ENCODE measurements at places on chromosomes 7 and 10.

GRCh38 chr7:28778786-28779185, 179.3 kb downstream of the TRIL start:
- no peak for DNase-seq

- DNase-seq = no peak
These were observed 56.7 kb downstream of the BMPR1A start for GRCh38 chr10:86813101-86813500.

GRCh38 chr10:73899423-73899822, 11.5 kb upstream of the PLAU start:
- DNase-seq = no peak

- peak; percentile 11 for DNase-seq
These were observed 25.0 kb downstream of the VTI1A start for GRCh38 chr10:112471878-112472487.

- DNase-seq = peak; percentile 74
These were observed 221.7 kb downstream of the PHTF2 start for GRCh38 chr7:78020136-78020873.

- no peak for DNase-seq
These were observed 45.2 kb upstream of the EXOC4 start for GRCh38 chr7:133207687-133208086.

- DNase-seq = no peak
These were observed 2.0 kb downstream of the STK32C start for GRCh38 chr10:132305654-132306342.

DNA sequence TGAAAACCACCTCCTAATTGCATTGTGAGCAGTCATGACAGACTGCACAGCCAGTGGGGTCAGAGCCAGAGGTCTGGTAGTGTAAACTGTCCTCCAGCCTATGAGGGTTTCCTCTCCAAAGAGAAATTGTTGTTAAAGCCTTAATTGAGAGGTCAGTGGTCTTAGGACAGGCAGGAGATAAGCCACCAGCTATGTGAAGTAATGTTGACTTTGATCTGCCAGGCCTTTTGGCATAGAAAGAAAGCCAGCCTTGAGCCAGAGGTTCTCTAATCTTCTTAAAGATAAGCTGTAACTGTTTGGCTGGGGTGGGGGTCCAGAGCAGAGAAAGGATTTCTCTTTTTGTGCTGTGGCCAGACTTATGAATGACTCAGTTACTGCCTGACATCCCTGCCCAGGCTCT, 248.4 kb downstream of the WDR11 start:
- no peak for DNase-seq

DNA sequence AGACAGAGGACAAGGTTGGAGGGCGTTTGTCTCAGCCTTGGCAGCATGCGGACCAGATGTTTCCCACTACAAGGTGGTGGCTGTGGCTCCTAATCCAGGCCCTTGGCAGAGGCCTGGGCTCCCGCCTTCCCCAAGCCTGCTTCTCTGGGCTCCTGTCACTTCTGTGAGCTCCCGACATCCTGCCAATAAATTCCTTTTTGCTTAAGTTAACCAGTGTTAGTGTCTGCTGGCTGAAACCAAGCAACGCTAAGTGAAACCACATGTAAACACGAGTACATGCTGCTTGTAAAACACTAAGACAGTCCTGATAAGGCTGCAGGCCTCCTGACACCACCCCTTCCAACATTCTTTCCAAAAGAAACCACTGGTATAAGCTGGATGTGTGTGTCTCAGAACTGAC, 263.6 kb upstream of the ZMIZ1 start:
- DNase-seq = no peak

DNA sequence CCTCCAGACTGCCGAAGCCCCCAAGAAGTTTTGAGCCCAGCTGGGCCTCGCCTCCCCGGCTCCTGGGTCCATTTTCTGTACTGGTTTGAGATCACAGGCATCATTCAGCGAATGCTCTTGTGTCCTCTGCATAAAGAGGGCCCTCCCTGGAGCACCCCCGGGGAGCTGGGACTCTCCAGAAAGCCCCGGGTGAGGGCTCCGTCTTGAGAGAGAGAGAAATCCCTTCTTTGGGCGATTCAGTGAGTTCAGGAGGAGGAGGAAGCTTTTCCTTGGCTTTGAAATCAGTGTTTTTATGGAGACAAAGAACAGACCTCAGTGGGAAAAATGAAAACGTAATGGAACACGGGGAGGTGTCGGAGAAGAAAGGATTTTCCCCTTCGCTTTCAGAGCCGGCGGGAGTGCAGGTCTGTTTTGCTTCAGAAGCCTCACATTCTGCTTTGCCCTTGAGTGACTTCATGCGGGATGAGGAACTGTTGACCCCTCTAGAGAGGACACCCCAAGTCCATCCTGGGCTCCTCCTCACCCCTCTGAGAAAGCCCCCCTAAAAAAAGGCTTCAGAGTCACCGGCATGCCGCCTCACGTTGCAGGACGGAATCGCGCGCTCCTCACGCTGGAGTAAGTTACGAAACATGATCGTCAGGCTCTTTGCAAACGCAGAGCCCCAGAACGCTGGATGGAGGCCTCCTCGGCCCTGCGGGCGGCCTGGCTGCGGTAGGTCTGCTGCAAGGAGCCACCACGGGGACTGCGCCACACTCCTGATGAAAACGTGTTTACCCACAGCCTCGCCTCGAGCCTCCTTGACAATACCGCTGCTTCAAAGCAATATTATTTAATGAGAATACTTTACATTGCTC, 8.5 kb upstream of the AP5Z1 start:
- DNase-seq = no peak

- no peak for DNase-seq
These were observed 201.9 kb downstream of the BMPER start for GRCh38 chr7:34107276-34107675.

GRCh38 chr7:47418601-47419309, 163.2 kb downstream of the TNS3 start:
- DNase-seq = no peak

DNA sequence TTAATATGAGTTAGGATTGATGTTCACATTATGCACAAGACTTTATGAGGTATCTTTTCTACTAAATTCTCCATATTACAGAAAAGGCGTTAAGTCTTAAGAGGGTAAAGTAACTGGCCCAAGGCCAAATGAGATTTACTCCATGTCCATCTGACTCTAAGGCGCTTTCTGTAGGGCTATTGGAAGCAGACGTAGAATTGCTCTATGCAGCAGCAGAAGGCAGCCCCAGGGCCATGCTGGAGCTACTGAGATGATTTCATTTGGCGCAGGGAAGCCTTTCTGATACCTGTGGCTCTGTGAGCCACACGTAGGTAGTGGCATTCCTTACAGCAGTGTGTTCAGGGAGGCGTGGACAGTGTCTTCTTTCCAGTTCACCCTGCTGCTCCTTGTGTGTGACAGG, 133.1 kb downstream of the SH2D4B start:
- DNase-seq = no peak

DNA sequence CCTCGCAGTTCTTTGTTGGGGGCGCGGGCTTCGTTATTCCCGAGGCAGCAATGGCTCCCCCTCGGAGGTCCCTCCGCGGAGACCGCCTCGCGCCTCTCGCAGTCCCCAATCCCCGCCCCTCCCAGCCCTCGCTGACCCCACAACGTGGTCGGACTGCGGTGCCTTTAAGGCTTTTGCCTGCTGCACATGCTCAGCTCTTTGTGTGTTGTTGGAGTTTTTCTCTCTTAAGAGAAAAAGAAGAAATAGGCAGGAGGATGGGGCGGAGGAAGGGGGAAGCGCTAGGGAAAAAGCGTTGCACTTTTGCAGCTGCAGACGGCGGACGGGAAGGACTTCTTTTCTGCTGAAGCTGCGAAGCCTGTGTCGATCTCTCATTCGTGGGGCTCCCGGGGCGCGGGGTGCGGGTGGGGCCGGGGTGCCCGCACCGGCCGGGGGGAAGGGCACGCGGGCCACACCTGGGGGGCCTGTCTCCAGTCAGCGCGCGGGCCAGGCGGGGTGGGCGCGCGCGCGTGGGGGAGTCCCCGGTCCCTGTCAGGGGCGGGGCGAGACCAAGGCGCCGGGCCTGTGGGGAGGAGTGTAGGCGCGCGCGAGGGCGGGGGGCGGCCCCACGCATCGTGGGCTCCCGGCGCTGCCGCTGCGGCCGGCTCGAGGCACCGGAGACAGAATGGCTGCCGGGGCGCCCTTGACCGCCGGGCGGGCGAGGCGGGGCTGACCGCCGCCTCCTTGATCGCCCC, 445 bp upstream of the ATRNL1 start:
- peak; percentile 65 for DNase-seq

GRCh38 chr7:50308532-50309385, 4.2 kb downstream of the IKZF1 start:
- DNase-seq = no peak

- DNase-seq = no peak
These were observed 67.5 kb upstream of the INSIG1 start for GRCh38 chr7:155230169-155230593.

GRCh38 chr7:44693641-44694313, 54.9 kb upstream of the ZMIZ2 start:
- no peak for DNase-seq

DNA sequence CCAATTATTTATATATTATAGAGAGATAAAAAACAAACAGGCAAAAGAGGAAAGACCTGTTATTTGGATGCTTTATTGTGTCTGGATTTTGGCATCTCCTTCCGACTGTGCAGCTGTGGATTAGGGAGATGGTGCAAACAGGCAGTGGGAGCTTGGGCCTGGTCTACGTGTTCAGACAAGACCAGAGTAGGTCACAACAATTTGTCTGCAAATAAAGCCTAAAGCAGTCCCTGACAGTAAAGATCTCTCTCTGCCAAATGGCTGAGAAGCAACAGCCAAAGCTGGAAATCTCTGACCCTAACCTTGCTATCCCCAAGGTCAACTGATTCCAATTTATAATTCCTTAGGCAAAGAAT, 82.0 kb downstream of the ABLIM1 start:
- no peak for DNase-seq

DNA sequence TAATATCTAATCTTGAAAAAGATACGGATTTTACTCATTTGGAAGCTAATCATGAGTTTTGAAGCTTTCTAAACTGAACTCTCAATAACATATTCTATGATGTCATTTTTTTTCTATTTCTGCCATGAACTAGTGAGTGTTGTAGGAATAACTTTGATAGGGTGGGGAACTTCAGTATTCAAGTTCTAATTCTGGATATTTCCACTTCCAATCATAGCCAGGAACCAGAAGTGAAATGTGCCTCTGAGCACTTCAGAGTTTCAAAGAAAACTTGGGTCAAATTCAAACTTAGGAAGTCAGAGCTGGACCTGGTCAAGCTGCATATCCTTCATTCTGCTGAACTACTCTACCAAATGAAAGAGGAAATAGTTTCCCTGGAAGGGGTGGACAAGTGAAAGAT, 847 bp downstream of the AGMO start:
- DNase-seq = no peak

DNA sequence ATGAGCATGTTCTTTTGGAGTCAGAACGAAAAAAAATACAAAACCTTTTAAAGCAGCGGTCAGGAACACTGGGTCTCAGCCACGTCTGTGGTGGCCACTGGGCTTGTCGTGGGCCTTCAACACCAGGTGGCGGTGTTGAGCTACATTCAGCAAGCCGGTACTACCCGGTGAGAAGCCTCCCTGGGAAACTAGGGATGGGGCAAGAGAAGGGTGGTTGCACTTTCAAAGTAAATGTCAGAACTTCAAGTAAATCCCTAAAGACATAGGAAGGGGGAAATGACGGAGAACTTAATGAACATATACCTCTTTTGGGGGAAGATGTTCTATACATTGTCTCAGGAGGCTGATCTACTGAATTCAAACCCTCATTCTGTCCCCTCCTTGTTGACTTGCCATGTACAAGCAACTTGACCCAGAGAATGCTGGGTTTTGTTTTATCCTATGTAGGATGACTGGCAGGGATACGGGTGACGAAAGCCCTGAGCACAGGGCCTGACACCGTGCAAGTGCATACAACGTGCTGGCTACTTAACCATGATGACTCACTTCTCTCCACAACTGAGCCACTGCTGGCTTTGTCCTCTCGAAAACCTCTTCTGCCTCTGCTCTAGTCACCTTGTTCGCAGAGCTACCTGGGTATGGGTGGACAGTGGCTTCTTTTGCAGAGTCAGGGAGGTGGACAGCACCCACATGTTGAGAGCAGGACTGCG, 49.0 kb upstream of the BAMBI start:
- DNase-seq = peak; percentile 23

DNA sequence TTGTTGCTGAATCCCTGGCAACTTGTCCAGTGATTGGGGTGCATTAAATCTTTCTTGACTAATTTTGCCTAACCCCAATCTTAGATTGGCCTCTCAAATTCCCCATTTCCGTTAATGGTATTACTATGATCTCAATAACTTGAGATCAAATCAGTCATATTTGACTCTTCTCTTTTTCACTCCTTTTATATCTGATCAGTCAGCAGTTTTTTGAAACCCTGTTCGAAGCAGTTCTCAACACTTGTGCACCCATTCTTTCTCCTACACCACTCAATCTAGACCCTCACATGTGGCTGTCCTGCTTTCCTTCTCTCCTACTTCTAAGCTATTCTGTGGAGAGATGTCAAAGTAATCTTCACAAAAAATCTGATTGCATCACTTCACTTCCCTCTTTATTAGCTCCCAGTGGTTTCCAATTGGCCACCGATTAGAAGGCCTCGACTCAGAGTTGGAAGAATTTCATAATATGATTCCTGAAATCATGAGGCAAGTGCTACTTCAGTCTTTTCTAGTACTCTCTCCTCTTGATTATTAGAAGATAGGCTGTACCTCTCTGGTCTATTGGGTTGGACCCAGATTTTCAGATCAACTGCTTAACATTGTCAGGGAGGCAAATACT, 128.9 kb downstream of the ZNF365 start:
- DNase-seq = no peak

DNA sequence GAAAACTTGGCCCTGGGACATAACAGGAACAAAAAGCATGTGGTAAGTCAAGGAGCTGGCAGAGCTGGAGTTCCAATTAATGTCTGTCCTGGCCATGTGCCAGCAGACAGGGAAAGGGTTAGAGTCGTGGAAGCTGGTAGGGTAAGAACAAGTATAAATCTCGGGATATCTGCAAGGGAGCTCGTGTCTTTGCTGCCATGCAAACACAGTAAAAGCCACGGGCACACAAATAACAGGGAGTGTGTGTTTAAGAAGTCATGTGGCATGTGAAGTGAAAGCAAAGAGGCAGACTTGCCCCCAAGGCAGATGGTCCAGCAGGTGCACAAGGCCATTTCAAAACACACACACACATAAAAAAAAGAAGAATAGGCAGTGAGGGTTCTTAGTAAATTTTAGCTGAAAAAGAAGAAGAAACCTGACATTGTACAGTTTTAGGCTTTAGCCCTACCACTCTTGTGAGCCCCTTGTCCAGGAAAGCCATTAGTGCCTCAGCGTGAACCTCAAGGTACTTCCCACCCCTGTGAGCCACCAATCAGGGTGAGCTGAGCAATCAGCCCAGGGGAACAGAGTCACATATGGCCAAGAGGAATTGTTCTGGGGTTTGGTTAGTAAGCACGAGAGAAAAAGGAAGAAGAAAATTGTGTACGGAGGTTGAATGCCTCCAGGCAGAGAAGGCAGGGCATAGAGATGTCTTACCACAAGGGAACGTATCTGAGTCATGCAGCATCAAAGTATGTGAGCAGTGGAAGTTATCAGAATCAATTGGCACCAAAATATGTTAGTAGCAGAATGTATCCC, 32.8 kb upstream of the ARHGAP12 start:
- no peak for DNase-seq

- no peak for DNase-seq
These were observed 148.1 kb upstream of the CELF2 start for GRCh38 chr10:10869592-10869991.

GRCh38 chr10:73773152-73773879, 8.5 kb upstream of the CHCHD1 start:
- DNase-seq = no peak
